Psoas muscle (tissue), 8 donors: ENCODE measurements at places on chromosomes 11 and 22. TPM values are rescaled to one million over a fixed set of nuclear protein-coding genes. Genes with fewer than 3 reads are reported as not detected.

The GPR83 gene
- polyA plus RNA-seq: 0.25 TPM

The CFAP300 gene
- polyA plus RNA-seq: 0.11 TPM

The VSIG2 gene
- polyA plus RNA-seq: 0.17 TPM

The AMOTL1 gene
- 162 TPM for polyA plus RNA-seq
